ENCODE measurements at places on chromosomes 2 and 18. TPM values are rescaled to one million over a fixed set of nuclear protein-coding genes. Genes with fewer than 3 reads are reported as not detected.

C1GALT1C1L gene
- total RNA-seq = 0.20 TPM

SOX11 gene
- total RNA-seq = 0.03 TPM

LIPG gene
- 5.5 TPM for total RNA-seq

PROKR1 gene
- not detected for total RNA-seq

SCG2 gene
- total RNA-seq = 37.2 TPM

PTH2R gene
- 0.17 TPM for total RNA-seq

GBX2 gene
- total RNA-seq = 0.13 TPM

LYPD6 gene
- total RNA-seq = 0.07 TPM

KIAA2012 gene
- not detected for total RNA-seq

DSG1 gene
- total RNA-seq = not detected

CHRND gene
- not detected for total RNA-seq

ZNF521 gene
- 20.7 TPM for total RNA-seq

LONRF2 gene
- total RNA-seq = 0.52 TPM

BOLL gene
- total RNA-seq = not detected

IL36RN gene
- total RNA-seq = not detected

TXNDC2 gene
- not detected for total RNA-seq

Measured in smooth muscle cell of the pulmonary artery (primary cell).